Activated CD8-positive, alpha-beta memory T cell treated with anti-CD3 and anti-CD28 coated beads for 1 hour (primary cell): ENCODE measurements at places on chromosomes 2 and 18.

DNA sequence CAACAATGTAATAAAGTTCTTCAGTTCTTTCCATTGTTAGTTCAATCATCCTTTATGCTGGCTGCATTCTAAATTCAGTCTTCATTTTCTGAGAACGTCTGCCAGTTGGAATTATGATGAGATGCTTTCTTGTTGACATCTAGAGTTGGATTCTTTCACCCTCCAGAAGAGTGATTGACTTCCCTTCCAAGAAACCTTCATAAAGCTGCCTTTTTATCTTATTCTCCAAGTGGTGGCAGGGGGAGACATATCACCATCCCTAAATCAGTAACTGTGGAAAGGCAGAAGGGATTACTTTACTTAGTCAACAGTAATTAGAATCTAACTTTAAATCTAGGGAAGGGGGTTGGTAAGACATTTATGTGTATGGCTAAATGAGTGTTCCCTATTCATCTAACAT, 86.8 kb upstream of the GULP1 start:
- DNase-seq: no peak

GRCh38 chr2:28477087-28477486, 18.8 kb upstream of the PLB1 start:
- DNase-seq: no peak

DNA sequence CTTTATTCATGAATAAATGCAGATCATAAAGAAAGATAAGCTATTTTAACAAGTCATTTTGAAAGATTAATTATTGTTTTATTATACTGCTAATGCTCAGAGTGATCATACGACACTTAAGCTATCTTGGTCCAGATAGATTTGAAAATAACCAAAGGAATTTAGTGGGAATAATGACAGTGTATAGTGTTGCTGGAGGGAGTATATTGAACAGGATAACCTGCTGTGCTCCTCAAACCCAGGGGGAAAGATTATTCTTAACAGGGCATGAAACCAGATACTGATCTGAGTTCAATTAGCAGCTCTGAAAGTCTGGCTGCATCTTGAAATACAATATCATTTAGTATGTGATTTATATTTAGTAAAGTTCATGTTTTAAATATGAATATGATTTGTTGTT, 216.3 kb upstream of the ITGA4 start:
- DNase-seq: no peak

DNA sequence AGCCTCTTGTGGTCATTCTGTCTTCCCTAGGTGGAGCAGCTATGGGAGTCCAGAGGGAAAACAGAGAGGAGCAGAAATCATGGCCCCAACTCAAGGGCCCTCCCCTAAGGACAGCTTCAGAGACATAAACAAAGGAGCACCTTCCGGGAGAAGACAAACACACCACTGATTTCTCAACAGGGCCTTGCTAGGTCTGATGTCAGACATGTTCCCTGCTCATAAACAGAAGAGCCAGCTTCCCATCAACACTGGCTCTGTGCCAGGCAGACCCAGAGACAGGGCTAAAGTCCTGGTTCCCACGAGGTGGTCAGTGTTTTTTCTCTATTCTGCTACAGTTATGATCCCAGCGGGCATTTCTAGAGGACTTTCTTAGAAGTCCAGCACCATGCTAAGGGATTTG, 19.3 kb downstream of the CXCR2 start:
- DNase-seq: no peak

DNA sequence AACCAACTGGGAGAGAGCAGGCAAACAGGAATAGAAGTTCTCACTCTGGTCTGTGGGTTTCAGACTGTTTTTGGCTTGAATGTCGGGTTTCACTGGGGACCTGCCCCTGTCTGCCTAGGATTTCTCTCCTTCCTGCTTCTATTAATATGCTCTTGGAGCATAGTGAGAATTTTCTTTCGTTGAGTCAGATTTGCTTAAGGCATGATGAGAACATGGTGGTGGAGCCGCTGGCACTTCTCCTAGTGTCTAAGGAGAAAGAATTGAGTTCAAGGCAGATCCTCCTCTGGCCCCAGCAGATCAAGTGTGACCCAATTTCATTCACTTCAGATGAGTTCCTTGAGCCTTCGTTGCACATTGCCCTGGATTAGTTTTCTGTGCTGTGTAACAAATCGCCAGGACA, 103.9 kb upstream of the HS6ST1 start:
- DNase-seq: no peak

- no peak for DNase-seq
Measured at GRCh38 chr2:23351388-23352141, 33.4 kb upstream of the KLHL29 start.

- no peak for DNase-seq
Measured at GRCh38 chr2:102401456-102401855, 21.5 kb upstream of the IL18RAP start.

DNA sequence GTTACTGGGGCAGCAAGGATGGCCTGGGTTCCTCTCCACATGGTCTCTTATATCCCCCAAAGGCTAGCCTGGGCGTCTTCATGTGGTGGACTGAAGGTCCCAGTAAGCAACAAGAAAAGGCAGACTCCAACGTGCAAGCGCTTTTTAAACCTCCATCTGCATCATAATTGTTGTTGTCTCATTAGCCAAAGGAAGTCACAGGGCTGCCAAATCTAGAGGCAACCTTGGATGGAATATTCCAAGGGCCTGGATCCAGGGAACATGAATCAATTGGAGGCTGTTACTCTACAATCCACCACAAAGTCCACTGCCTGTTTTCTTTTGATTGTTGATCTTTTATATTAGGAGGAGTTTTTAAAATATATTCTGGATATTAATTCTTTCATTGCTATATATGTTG, 118.8 kb downstream of the SH3RF3 start:
- no peak for DNase-seq

GRCh38 chr2:27958711-27959378, 68.3 kb downstream of the BABAM2 start:
- DNase-seq: no peak

DNA sequence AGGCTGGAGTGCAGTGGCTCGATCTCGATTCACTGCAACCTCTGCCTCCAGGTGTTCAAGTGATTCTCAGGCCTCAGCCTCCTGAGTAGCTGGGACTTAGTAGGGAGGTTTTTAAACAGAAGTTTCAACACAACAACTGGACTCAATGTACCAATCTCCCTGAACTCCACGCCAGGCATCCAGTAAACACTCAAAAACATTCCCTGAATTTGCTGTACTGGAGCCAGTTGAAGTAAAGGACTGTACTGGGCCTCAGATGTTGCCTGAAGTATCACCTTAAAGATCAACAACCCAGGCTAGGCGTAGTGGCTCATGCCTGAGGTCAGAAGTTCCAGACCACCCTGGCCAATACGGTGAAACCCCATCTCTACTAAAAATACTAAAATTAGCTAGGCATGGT, 22.4 kb downstream of the RAB1A start:
- no peak for DNase-seq

GRCh38 chr2:194526121-194526520, 1130.9 kb upstream of the SLC39A10 start:
- no peak for DNase-seq

GRCh38 chr2:84841577-84841976, 39.3 kb downstream of the TRABD2A start:
- DNase-seq: no peak
